ENCODE measurements at places on chromosomes 4 and X.

DNA sequence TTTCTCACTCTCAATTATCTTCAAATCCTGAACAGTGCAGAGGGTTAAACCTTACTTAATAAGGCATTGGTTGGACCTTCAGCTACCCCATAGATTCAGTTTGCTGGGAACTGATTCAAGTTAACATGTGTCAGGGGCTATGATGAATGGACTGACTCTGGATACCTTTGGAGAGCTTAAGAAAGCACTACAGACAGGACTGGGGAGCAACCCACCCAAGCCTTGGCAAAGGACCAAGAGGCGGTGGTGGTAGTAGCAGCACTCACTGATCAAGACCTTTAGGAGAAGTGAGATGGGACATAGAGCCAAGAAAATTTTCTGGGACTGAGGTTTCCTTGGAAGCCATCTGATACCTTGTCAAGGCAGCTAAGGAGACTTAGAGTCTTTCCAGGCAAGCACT is 43.0 kb upstream of the TAPT1 start:
- DNase-seq: no peak

DNA sequence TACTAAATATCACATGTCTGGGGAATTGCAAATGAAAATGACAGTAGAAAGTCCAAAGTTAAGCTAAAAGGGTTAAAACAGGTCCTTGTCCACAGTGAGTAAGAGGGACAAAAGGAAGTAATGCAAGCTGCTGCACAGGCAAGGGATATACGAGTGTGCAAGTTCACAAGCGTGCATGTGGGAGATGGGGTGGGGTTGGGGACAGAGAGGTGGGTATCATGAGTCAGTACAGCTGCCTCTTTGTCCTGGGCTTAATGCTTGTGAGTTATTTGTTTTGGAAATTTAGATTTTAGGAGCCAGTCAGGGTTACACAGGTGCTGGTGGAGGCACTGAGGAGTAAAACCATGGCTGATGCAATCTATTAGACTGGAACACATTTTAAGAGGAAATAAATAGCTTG is 3.3 kb upstream of the GPRASP2 start:
- DNase-seq: no peak

DNA sequence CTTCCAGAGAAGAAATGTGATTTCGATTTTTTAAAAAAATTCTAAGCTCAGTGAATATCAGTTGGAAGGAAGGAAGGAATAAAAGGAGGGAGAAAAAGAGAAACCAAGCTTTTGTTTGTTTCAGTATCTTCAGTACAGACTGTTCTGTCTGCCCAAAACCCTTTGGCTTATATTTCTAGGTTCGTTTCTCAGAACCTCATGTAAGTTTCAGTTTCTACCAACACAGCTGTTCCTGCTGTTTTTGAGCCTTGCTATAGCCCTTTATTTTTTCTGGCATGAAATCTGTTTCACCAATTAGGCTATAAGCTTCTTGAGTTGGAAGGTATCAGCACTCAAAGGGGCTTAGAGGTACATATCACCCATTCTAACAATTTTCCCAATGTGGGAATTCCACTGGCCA is 157.9 kb downstream of the GBA3 start:
- no peak for DNase-seq

DNA sequence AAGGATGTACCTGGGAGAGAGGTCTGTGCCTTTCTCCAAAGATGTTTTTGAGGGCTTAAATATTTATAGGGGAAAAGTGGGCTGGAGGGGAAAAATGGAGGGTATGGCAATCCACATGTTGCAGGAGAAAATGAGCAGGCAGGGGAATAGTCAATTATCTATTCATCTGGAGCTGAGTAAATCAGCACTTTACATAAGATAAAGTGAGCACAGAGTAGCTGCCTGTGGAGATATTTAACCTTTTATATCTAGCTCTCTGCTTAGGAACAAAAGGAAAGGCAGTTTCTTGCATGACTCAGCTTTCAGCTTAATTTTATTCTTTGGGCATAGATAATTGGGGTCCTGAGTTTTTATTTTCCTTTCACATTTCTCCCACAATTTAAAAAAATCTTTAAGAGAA is 93.6 kb upstream of the NPY2R start:
- no peak for DNase-seq

DNA sequence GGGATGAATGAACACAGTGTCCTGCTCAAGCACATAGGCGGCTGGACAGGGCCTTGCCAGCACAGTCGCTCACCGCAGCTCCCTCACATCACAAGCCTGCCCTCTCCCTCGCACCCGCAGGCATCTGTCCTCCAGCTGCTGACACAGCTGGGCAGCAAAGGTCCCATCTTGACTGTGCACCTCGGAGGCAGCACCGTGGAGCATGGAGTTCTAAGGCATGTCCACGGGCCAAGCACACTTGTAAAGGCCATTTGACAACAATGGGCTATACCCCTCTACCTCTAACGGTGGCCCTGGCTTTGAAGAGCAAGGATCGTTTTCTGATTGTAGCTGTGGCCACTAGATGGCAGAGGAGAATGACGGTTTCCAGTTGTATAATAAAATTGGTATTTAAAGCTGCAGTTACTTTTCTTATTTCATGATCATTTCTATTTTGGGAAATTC is 53.8 kb downstream of the APLN start:
- peak; percentile 33 for DNase-seq

DNA sequence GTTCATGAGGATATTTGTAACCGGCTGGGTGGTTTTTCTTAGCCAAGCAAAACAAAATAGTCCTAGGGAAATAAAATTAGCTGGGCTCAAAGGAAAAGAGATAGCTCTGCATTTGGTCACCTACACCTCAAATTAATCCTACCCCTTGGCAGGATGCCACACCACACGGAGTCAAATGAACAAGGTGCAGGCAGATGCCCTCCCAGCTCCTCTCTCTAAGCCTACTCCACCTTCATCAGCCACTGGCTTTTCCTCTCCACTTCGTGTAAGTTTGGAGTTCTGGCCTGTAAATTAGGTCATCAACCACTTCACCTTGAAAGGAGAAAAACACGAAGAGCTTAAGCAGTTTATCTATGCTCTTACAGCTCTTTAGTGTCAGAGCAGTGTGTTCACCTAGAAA is 1.4 kb downstream of the DDIT4L start:
- DNase-seq: no peak
